Activated naive CD4-positive, alpha-beta T cell treated with Interleukin-2 at 50 U/mL for 16 hours (primary cell): ENCODE measurements at places on chromosomes 5 and 9.

GRCh38 chr5:142316051-142316450, 8.8 kb downstream of the SPRY4 start:
- no peak for DNase-seq

- no peak for DNase-seq
Observed at GRCh38 chr9:128393145-128393775, 22.1 kb downstream of the URM1 start.

GRCh38 chr9:33228606-33229005, 11.4 kb upstream of the SPINK4 start:
- no peak for DNase-seq

DNA sequence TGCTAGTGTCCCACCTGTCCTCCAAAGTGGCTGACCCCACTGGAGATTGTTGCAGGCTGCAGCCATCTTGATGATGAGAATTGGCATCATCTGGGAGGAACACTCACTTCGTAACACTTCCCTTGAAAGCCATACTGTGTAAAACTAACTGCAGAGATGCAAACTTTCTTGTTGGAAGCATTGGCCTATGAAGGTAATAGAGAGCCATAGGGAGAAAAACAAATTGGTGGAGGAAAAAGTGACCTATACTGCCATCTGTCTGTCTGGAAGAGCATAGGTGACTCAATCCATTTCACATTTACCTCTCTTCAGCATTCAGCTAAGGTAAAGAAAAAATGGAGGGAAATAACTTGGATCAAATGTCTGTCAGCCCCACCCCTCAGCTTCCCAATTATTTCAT, 473.4 kb downstream of the NTRK2 start:
- no peak for DNase-seq

DNA sequence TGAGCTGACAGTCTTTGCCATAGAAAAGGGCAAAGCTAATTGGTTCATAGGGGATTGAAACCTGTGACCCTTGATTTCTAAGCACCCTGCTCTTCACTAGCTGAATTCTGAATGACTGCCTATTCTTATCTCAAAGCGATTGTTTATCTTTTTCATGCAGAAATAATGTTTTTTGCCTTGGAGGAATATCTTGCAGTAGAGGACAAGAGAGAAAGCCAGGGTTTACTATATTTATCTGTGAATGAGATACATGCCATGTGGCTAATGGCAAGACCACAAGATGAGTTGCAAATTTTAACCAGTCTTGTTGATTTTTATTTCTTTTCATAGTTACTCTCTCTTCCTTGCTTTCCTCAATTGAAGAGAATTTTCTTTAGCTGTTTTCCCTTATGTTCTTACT, 185.0 kb downstream of the CNTLN start:
- DNase-seq: no peak

DNA sequence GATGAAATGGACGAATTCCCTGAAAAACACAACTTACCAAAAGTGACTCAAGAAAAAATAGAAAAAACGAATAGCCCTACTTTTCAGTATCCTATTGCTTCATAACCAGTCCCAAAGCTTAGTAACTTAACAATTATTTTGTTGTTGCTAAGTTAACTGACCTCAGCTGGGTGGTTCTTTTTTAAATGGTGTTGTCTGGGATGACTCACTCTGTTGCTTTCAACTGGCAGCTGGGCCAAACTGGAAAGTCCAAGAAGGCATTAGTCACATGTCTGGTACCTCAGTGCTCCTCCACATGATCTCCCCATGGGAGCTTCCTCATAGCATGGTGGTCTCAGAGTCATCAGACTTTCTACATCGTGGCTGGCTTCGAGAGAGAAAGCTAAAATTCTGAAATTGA, 47.8 kb upstream of the ADAMTS2 start:
- DNase-seq: no peak

DNA sequence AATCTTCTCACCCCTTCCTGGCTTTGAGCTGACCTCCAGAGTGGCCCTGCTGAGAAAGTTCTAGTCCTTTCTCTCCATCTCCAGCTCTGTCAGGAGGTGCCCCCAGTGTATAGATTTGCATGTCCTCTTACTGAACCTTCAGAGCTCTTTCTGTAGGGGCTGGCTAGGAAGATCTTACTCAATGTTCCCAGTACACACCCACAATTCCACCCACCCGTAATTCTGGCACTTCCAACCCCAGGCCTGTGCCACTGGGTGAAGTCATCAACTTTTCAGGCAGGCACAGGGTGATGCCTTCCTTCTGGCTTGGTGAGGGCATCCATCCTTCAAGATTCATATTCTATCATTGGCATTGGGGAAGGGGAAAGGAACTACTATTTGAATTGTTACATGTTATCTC, 75.9 kb downstream of the ACER2 start:
- no peak for DNase-seq

GRCh38 chr5:121805911-121806310, 45.8 kb upstream of the FTMT start:
- no peak for DNase-seq

DNA sequence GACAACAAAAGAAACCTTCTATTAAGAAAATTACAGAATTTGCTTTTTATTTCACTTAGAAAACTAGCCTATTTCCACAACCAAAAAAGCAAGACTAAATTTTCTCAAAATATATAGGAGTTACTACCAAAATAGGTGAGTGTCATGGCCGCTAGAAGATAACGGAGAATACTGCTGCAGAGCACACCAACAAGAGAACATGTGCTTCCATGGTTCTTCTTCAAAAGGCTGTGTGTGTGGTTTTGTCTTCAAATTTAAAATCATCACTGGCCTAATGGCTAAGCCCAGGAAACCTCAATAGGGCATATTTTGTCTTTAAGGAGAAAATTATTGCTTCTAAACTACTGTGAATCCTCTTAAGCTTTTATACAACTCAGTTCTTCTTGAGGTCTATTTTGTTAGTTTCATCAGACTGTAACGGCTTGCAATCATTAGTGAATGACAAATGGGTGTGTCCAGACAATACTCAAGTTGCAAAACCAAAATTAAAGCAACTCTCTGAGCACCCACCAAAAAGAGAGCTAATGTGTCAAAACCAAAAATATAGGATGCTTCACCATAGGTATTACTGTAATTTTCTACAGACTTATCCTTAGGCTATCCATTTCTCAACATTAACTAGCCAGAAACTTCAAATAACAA, 3.3 kb downstream of the SETX start:
- no peak for DNase-seq

DNA sequence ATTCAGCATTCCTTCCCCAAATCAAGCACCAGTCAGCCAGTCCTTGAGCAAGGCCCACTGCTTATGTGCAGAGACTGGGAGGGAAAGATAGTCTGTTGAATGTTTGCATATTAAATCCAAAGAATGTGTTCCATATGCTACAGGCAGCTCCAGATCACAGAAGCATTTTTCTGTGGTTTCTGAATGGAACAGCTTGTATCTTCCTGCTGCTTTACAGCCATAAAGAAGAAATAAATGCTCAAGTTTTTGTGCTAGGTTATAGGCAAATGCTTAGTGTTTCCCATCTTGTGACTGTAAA, 310.3 kb downstream of the TRIM36 start:
- no peak for DNase-seq

DNA sequence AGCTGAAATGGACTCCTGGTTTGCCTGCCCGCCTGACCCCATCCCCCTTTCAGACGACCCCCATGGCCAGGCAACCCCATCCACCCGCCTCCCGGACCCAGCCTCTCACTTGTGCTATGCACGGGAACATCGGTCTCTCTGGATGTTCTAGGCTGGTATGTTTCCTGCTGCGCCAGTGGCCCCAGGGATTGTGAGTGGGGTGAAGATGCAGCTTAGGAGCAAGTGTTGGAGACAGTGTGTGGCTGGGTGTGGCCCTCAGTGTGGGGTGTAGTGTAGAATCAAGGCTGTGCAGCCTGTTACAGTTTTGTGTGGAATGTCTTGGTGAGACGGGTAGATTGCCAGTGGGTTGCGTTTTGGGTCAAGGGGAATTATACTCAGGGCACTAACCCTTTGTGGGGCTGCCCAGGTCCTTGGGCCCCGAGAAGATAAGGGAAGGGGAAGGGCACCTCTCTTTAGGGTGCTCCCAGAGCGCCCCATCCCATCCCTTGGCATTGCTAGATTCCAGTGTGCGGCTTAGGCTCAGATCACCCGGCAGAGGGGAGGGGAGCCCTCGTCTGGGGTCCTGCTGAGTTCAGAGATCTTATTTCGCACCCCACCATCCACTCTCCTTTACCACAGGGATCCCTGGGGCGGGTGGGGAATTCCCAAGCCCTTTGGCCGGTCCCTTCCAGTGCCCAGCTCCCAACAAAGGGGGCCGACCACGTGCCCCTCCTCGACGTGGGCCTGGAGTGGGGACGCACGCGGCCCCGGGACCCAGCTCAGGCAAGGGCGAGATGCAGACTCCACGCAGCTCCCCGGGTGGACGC, 4.6 kb downstream of the IER5L start:
- no peak for DNase-seq

- DNase-seq: no peak
Observed at GRCh38 chr5:957748-958485, 50.7 kb upstream of the NKD2 start.

DNA sequence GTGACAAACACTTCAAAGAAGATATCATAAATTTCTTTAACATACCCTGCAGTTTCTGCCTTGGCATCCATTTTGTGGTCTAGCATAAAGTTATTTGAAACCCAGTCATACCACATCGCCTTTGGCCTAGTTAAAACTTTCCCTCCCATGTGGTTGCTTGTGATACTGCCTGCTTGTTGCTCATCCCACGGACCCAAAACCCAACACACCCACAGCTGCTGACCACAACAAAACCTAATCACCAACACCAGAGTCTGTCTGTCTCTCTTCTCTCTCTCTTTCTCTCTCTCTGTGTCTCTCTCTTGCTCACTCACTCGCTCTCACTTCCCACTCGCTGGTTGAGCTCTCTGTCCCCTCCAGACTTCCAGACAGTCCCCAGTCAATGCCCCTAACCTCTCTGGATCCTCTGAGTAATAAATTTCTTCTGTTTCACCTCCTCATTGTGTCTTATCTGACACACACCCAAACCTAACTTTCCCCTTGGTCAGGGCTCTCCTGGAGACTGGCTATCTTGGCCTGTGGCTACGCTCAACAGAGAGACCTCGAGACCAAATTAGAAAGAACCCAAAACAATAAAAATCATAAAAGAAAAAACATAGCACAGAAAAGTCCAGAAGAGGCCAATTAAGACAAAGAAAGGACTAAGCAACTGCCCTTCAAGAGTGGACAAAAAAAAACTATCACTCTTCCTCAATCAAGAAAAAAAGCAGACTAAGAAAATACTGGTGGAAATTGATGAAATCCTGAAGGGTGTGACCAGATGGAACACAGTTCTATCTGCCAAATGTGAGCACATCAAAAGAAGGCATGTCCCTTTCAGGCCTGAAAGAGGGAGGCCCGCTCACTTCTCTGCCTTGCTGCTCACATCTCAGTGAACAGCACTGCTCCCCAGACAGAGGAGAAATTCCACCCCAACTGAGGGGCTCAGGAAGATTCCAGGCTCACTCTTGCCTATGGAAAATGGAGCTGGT, 41.5 kb downstream of the TTLL11 start:
- DNase-seq: peak; percentile 63

DNA sequence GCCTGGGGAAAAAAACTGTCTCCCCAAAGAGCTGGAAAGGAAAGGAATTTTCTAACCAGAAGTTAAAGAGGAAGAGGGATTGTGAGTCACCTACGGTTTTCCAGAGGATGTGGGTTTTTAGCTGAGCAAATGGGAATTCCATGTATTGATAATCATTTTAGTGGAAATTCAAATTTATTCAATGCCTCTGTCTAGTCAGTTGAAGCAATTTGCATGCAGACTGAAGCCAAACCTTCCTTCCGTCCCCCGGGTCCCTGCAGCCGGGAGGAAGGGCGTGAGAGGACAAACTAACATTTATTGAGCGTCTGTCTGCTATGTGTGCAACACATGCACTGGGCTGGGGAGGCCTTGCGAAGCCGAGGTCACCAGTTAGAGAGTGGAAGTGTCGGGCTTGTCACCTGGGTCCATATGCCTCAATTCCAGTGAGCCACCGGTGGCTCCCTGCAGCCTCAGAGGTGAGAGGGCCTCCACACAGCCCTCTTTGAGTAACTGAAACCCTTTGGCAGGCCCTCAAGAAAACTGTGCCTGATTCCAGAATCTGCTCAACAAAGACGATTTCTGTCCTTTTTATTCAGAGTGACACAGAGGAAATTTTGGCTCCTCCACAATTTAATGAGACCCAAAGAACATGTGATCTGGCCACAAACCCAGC, 70.3 kb downstream of the COL27A1 start:
- no peak for DNase-seq

DNA sequence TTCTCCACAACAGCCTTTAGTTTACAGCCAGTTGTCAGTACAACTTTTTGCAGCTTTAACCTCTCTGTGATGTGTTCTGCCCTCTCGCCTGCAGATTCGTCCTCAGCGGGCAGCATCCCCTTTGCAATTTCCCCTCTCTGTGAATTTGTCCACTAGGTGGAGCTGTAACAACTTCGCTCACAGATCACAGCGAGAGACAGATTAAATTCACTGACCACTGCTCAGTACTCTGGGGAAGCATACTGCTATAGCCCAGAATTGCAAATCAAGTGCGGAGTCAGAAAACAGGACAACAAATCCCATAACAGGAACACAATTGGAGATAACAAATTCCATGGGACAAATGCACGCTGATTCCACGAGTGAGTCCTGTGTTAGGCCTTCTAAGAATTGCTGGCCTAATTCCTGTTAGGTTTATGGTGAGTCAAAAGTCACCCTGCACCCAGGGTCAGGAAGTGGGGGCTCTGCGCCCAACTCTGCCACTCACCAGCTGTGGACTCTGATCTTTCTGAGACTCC, 2124.9 kb downstream of the MAT2B start:
- DNase-seq: no peak

GRCh38 chr5:96812851-96813250, 5.1 kb upstream of the ERAP1 start:
- no peak for DNase-seq

DNA sequence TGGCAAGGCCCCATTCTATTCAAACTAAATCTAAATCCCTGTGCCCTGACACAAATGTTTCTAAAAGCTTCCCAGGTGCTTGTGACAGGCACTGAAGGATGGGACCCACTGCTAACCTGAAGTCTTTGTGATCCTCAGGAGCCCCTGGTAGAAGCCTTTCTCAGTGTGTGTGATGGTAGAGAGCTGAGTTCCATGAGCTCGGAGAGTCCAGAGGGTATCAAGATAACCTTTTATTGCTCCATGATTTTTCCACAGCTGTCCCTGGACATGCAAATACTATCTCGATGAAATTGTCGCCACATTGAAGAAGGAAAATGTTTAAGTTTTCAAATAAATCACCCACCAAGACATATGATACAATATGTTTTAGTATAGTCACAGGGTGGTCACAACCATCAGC, 7.7 kb downstream of the CAST start:
- no peak for DNase-seq

DNA sequence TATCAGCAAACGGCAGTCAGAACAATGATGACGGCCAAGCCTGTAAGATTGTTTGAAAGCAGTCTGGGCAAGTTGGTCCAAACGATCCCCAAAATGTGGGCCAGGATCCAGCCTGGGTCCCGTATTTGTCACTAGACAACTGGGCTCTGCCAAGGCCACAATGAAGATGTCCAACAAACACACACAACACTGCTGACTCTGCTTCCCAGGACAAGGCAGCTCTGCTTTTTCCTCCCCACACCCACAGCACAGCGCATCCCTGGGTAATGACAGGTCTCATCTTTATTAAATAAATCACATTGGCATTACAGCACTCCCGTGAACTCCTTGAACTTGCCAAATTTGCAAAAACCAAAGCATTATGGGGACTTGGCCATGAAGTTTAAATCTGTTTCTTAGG, 424.1 kb upstream of the ACTBL2 start:
- no peak for DNase-seq

- DNase-seq: no peak
Observed at GRCh38 chr5:80466669-80467485, 21.0 kb upstream of the FAM151B start.

GRCh38 chr5:147534172-147534951, 24.5 kb upstream of the DPYSL3 start:
- DNase-seq: no peak
